ENCODE measurements at places on chromosomes 7 and 10.

- DNase-seq: no peak
These were observed 130.4 kb upstream of the STEAP4 start for GRCh38 chr7:88437132-88437531.

GRCh38 chr10:10346390-10347150, 671.1 kb upstream of the CELF2 start:
- DNase-seq: no peak

- no peak for DNase-seq
These were observed 26.4 kb upstream of the AKR1B10 start for GRCh38 chr7:134500982-134501381.

GRCh38 chr10:76939933-76940468, 697.6 kb downstream of the KCNMA1 start:
- DNase-seq: no peak

DNA sequence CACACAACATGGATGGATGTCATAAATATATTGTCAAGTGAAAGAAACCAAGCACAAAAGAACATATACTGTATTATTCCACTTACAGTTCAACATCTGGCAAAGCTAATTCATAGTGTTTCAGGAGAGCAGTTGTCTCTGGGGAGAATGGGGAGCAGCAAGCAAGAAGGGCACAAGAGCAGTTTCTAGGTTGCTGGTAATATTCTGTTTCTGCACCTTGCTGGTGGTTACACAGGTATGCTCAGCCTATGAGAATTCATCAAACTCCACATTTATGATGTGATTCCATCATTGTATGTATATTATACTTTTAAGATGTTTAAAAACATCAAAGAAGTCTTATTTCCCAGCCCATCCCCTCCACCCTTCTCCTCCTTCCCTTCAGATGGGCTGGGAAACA, 18.1 kb upstream of the PALS2 start:
- no peak for DNase-seq

GRCh38 chr7:653829-654764, 72.4 kb upstream of the DNAAF5 start:
- no peak for DNase-seq

DNA sequence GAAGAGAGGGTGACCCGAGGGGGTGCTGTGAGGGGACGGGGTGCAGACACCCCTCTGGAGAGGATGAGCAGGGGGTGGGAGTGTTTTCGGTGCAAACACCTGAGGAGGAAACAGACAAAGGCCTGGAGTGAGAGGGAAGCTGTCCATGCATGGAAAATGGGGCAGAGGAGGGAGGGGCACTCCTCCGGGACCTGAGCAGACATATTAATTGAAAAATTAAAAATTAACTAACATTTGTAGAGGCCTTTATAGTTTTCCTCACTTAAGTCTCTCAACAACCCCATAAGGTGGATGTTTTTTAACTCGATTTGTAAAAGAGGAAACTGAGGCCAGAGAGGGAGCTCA, 1.2 kb downstream of the VPS37D start:
- DNase-seq: no peak

- no peak for DNase-seq
These were observed 162.8 kb downstream of the NRF1 start for GRCh38 chr7:129774359-129774758.

GRCh38 chr7:131692131-131692960, 135.9 kb upstream of the PODXL start:
- peak; percentile 35 for DNase-seq

GRCh38 chr7:27124096-27124901, 6.3 kb downstream of the HOXA4 start:
- DNase-seq: no peak

GRCh38 chr7:66303454-66304155, 98.5 kb downstream of the TPST1 start:
- DNase-seq: no peak

DNA sequence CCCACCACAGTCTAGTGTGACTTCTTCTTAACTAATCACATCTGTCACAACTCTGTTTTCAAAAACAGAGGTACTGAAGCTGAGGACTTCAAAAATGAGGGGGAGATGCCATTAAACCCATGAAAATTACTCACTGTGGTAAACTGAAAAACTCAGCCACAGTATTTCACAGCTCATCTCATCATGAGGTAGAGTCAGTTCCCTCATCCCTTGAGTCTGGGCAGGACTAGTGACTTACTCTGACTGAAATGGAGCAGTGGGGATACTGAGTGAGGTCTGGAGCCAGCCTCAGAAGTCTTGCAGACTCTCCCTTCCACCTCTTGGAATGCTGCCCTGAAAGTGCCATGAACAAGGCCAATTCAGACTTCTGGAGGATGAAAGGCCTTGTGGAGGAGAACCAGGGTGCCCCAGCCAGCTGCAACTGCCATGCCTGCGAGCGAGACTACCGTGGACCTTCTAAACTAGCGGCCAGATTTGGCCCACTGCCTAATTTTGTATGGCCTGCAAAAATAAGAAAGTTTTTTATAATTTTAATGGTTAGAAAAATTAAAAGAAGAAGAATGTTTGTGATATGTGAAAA, 24.7 kb upstream of the ANKRD1 start:
- DNase-seq: no peak

GRCh38 chr7:128165927-128166420, 75.1 kb upstream of the LEP start:
- no peak for DNase-seq

- no peak for DNase-seq
These were observed 1106.8 kb upstream of the C7orf33 start for GRCh38 chr7:147483634-147484292.

DNA sequence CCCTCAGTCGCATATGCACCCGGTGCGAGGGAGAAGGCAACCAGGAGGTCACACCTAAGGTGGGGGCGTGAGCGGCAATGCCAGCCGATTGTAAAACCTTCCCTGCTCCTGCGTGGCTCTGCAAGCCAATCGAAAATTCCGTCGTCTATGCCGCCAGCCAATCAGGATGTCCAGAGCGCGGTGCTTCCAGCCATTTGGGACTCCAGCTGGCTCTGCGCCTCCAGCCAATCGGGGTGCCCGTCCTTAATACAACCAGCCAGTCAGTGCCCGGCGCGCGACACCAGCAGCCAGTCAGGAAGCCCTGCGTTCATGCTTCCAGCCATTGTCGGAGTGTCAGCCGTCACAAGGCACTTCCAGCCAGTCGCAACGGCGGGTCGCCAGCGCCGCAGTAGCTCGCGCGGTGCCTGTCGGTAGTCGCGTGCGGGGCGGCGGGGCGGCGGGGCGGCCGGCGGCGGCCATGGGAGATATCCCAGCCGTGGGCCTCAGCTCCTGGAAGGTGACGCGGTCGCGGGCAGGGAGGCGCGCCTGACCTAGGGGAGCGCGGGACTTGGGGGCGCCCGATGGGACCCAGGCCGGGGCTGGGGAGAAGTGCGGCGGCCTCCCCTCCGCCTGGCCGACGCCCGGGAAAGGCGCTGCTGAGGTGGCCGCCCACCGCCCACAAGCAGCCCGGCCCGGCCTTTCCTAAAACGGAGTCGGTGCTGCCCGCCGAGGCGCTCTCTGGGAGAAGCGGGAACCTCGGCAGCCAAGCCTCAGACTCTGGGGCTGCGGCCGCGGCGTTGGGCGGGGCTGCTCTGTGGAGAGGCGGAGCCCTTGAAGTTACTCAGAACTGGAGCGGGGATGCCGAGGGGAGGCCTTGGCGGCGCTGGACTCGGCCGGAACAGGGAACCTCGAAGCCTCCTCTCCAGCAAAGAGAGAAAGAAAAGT, at the start of gene AKR1E2:
AKR1E2 (plus strand) TSS at position 340 of the 924 bp plus-strand sequence; CDS start at position 458, 118 bp downstream.
- peak; percentile 95 for DNase-seq

- DNase-seq: no peak
These were observed 527 bp upstream of the HERPUD2 start for GRCh38 chr7:35695473-35695850.

DNA sequence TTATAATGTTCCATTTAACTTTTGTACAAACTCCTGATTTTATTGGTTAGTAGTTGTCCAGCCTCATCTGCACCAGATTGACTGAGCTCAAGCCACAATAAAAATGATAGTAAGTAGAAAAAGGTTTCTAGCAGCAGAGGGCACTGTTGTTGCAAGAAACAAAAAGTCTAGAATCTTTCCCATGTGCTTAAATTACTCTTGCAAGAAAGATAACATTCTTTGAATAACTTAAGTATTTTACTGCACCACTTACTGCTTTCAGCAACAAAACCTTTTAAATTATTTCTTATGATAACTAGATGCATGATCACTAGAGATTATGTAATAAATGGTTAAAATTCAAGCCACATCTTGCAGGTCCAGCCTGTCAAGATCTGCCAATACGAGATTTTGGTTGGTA, 27.0 kb downstream of the LMOD2 start:
- DNase-seq: peak; percentile 62

DNA sequence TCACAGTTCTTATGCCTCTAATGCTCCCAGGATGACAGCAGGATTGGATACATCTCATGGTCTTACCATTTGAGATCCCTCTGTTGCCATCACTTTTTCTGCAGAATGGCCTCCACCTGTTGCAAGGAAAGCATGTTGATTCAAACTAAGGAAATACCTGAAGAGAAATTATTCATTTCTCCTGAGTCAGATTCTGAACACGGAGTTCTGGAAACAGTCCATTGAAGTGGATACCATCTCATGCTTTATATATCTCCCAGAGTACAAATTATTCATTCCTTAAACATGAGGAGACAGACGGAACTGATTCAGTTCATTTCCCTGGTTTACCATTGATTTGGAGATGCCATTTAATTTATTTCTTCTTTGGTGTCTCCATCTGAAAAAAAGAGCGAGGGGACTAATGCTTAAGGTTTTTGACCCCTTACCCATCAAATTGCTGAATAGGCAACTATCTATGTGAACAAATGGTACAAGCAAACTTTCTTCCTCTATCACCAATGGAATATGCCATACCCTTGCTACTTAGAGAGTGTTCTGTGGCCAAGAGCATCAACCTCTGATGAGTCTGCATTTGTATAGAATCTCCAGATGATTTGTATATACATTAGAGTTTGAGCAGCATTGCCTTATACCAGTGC, 305.0 kb upstream of the LRGUK start:
- no peak for DNase-seq

DNA sequence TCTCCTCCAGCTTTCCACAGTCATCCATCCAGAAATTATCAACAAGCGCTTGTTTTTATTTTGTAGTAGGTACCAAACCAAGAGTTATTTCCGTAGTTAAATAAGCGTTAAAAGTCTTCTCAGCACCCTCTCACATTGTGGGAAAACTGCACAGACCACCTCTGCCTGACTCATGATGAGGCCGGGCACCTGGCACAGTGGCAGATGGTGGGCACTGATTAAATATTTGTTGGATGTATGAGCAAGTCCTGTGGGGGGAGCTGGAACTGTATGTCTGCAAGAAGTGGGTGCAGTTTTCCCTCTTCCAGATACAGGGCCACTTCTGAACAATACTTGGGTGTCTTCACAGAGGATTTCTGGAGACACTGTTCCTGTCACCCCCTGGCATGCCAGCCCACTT, 5.3 kb upstream of the REPIN1 start:
- no peak for DNase-seq

DNA sequence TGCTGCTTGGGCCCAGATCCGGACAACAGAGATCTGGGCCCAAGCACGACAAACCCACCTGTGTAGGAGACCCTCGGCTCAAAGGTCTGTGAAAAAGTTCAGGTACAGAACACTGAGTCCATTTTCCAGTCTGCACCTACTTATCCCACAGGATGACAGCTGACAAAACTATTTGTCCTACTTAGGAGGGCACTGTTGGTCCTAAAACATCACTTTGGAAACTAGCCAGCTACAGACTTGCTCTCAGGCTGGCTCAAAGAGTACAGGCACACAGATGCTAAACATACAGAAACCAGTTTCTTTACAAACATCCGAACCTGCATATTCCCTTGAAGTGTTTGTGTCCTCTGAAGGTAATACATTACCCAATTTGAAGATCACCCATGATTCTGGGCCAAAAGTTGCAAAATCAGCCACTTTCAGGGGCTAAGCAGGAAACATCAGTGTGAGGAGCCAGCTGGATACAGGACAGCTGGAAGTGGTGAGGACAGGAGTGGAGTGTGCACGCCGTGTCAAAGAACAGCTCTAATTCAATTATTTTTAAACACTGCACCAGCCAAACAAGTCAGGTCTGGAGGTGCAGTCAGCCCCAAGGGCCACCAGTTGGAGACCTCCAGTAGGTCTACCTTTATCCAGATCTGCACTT, 88.5 kb downstream of the NOC3L start:
- DNase-seq: no peak

- DNase-seq: no peak
These were observed 61.2 kb downstream of the SH2D4B start for GRCh38 chr10:80598951-80599350.

- DNase-seq: no peak
These were observed 1.7 kb downstream of the ABCC2 start for GRCh38 chr10:99784016-99784726.

DNA sequence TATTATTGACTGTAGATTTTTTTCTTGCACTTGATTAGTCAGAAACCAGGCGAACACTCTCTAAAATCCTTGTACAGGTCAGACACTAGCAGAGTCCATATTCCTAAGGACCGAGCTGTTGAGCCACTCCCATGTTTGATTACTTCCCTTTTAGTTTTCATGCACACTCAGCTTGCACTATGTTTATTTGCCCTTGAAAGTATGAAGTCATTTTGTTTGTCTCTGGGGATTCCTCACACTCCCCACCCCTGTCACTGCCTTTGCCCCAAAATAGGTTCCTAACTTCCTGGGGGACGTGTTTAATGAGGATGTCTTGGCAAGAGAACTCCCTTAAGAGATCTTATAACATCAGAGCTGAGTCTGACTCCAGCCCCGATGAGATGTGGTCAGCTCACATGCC, 182.1 kb downstream of the EVX1 start:
- peak; percentile 35 for DNase-seq

DNA sequence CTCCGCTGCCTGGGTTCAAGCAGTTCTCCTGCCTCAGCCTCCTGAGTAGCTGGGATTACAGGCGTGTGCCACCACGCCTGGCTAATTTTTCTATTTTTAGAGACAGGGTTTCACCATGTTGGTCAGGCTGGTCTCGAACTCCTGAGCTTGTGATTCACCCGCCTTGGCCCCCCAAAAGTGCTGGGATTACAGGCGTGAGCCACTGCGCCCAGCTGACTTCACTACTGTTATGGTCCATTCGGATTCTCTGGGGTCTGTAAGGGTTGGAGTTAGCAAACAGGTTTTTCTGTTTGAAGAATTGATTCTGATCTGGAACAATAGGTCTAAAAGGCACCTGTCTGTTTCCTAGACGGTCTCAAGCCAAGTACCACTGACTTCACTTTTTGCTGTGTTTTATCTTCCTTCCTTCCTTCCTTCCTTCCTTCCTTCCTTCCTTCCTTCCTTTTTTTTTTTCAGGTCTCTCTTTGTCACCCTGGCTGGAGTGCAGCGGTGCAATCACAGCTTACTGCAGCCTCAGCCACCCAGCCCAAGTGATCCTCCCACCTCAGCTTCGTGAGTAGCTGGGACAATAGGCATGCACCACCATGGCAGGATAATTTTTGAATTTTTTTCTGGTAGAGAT, 192.2 kb downstream of the CAMK1D start:
- no peak for DNase-seq

DNA sequence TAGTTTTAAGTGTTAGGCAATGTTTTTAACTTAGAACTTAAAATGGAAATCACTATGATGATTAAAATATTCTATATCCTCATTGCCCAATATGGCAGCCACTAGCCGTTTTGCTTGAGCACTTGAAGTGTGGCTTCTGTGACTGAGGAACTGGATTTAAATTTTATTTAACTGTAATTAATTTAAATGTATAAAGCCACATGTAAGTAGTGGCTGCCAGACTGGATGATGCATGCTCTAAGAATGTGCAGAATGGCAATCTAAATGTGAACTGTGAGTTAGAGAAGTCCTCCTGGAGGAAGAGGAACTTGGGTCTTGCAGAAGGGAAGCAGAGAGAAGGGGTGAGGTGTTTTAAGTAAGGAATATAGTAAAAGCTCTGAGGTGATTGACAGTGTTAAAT, 451.4 kb downstream of the SUGCT start:
- no peak for DNase-seq

- no peak for DNase-seq
These were observed 114.4 kb downstream of the COL13A1 start for GRCh38 chr10:69916118-69916517.
